ENCODE measurements at places on chromosomes 3 and 15. TPM values are rescaled to one million over a fixed set of nuclear protein-coding genes. Genes with fewer than 3 reads are reported as not detected.
A peak's percentile ranks its signal among the peaks of the same experiment; 100 is the strongest.

GRCh38 chr3:126261037-126261436 lies 80.7 kb upstream of the ALDH1L1 start:
- peak; percentile 53 for DNase-seq
- H3K27ac ChIP-seq: peak overlapping the region; percentile 93
- peaks cover 11% of the 10 kb centered on the region for H3K4me1 ChIP-seq
- H3K4me3 ChIP-seq: no peak overlapping the region
- H3K36me3 ChIP-seq: peaks cover 12% of the 10 kb centered on the region
- H3K27me3 ChIP-seq: peaks cover 8% of the 10 kb centered on the region

GRCh38 chr15:73575636-73576247 lies 57.4 kb downstream of the NPTN start:
- H3K4me3 ChIP-seq: no peak overlapping the region
- peaks cover 12% of the 10 kb centered on the region for H3K4me1 ChIP-seq
- peaks cover 5% of the 10 kb centered on the region for H3K36me3 ChIP-seq
- H3K27me3 ChIP-seq: no peaks in the 10 kb centered on the region
- DNase-seq: no peak

GRCh38 chr3:133574260-133574881 lies 885 bp downstream of the CDV3 start:
- H3K27ac ChIP-seq: peak overlapping the region; percentile 80
- DNase-seq: peak; percentile 79
- peaks cover 14% of the 10 kb centered on the region for H3K4me1 ChIP-seq
- H3K36me3 ChIP-seq: no peaks in the 10 kb centered on the region
- peaks cover 2% of the 10 kb centered on the region for H3K27me3 ChIP-seq

The SNX22 gene
- total RNA-seq: 4.6 TPM

The CCR9 gene
- total RNA-seq: not detected
